Neural progenitor cell (in vitro differentiated cells): ENCODE measurements at places on chromosomes 5 and 9.
A peak's percentile ranks its signal among the peaks of the same experiment; 100 is the strongest.

GRCh38 chr9:33924978-33925797 is 108.2 kb downstream of the UBE2R2 start:
- DNase-seq: peak; percentile 80

DNA sequence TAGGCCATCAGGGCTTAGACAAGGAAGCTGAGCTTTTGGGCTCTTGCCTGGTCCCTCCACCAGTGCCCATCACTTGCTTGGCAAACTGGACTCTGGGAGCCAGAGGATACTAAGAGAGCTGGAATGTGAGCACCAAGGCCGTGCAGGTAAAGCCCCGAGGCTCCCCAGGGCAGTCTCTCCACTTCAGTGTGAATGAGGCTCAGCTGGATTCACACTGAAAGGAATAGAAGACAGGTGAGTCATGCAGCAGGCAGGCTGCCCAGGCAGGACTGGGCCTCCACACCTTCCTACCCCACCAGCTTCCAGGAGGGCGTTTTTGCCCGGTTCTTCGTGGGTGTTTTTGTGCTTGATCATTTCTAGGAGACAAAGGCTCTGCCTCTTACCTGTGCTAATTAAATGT is 7.3 kb upstream of the CTSV start:
- no peak for DNase-seq

- no peak for DNase-seq
Observed at GRCh38 chr5:63240063-63240755, 661.6 kb downstream of the LRRC70 start.

- DNase-seq: no peak
Observed at GRCh38 chr9:76650692-76651091, 113.5 kb upstream of the PCA3 start.

DNA sequence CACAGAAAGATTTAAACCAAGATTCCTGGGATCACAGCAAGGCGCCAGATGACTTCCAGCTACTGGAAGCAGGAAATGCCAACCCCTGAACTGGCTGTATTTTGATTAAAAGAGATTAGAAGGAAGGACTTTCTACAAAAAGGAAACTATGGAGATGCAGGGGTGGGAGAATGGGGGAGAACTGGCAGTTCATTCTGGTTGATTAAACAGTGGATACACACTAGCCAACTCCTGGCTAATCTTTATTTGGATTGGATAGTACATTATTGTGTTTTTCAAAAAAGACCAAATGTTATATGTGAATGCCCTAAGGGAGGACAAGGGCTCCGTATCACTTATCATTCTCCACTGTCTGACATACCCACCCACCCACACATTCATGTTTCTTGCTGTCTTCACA is 93.2 kb downstream of the CDO1 start:
- no peak for DNase-seq

DNA sequence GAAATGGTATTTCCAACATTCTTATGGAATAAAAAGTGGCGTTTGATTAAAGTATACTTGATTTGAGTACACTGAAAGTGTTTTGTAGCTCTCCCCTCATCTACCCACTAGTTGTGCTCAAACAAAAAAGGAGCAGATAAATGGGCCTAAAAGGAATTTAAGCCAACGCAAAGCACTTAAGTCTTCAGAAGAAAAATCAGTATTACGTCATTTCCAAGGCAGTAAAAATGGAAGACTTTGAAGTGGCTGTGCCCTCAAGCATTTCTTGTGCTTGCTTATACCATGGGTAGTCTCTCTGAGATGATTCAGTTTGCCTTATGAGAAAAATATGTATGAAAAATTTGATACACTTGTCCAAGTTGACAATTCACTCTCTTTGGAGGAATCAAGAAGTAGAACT is 279.9 kb upstream of the CD180 start:
- no peak for DNase-seq

- DNase-seq: no peak
Observed at GRCh38 chr5:54469622-54470021, 14.1 kb downstream of the HSPB3 start.

- DNase-seq: no peak
Observed at GRCh38 chr5:172638209-172638768, 2.8 kb upstream of the NEURL1B start.

DNA sequence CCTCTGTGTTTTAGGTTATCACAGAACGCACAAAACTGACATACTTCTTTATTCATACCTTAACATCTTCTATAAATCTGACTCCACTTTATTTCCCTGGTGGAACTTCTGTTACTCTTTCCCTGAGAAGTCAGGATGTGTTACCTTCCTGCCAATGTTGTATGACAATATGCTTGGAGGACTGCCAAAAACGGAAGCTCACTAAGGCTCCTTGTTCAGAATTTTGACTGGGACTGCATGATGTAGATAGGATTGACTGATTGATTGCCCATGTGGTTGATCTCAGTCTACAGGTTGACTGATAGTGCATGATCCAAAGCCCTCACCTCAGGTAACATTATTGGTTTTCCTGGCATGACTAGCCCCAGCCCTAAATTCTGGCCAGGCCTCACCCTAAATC is 319.4 kb downstream of the TLR4 start:
- no peak for DNase-seq

DNA sequence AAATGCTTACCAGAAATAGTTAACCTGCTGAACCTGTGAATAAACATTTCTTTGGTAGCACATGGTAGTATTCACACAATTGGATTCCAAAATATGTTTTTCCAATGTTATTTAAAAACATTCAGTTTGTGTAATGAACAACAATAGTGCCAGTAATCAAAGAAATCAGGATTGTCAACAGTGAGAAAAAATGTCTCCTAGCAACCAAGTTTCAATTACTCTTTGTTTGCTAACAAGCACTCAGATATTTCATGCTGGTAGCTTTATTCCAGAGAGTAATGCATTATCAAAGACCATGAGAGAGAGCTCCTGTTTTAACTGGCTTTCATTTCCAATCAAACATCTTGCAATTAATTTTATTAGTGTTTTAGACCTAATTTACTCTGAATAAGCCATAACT is 768.1 kb upstream of the GRAMD2B start:
- no peak for DNase-seq

DNA sequence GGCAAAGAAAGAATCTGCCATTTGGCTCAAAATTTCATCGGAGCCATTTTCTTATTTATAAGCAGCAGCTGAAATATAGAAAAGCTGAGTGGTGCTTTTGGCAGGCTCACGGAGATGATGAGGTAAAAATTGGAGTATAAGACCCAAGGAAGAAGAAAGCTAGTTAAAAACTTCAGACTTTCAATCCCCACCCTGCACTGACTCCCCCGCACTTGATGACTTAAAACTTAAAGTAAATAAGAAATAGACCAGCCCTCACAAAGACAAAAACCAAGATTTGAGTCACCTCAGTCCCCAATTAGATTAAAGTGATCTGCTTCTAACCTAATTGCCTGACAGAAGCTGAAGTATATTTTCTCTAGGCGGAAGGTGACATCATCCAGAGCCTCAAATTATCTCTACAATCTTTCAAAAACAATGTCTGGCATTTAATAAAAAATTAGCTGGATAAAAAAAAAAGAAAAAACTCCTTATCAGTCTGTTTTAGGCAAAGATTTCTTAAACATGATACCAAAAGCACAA is 124.0 kb upstream of the PJA2 start:
- no peak for DNase-seq

GRCh38 chr9:131844745-131845118 is 104.9 kb upstream of the RAPGEF1 start:
- no peak for DNase-seq

- DNase-seq: no peak
Observed at GRCh38 chr5:51986733-51987132, 603.5 kb downstream of the ISL1 start.

DNA sequence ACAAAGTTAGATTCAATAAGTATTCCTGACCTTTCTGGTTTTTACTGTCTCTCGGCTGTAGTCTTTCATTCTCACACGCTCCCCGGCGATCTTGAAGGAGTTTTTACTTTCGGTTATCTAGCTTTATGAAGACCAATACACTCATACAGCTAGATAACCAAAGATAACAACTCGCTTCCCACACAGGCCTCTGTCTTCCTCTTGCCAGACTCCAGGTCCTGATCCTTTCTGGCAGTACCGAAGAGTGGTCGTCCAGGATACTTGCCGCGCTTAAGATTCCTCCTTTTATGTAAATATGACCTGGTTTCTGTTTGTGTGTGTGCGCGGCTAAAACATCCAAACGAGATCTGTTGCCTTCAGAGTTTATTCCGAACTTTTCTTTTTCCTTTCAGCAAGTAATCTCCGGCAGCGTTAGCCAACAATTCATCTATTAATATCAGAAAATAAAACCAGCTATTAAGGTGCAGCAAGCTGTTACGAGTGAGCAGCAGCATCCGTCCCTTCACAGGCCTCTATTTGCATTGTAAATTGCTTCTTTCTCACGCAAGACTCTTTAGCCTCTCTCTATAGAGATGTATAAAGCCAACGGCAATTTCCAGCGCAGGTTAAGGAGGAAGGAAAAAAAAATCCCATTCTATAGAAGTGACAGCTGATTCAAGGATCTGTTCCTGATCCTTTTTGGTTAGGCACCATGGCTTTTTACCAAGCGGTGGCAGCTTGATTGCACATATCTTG is 216.1 kb downstream of the MEF2C start:
- DNase-seq: peak; percentile 49

DNA sequence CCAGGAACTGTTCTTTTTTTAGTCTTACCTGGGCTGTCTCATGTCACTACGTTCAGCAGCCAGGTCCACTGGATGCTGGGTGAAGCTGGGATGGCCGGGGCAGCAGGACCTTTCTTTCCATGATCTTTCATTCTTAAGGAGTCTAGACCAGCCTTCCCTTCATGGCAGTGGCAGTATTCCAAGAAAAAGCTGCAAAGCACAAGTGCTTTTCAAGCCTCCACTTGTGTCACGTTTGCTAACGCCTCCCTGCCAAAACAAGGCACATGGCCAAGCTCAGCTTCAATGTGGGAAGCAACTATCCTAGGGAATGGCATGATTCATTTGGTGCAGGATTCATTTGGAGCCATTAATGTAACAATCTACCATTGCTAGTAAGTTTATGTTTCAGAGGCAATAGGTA is 94.8 kb downstream of the RCL1 start:
- no peak for DNase-seq

DNA sequence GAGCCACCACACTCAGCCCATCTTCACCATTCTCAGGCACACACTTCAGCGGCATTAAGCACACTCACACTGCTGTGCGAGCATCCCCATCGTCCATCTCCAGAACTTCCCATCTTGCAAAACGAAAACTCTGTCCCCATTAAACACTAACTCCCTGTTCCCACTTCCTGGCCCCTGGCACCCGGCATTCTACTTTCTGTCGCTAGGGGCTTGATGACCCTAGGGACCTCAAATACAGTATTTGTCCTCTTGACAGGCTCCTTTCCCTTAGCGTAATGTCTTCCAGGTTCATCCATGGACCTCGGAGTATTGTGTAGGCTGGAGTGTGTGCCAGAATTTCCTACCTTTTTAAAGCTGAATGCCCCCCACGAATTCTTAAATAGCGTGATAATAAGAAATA is 14.7 kb upstream of the UBAC1 start:
- no peak for DNase-seq

GRCh38 chr9:93413530-93413929 is 38.0 kb upstream of the FAM120A start:
- DNase-seq: no peak

GRCh38 chr9:95840074-95840473 is 35.4 kb upstream of the ERCC6L2 start:
- DNase-seq: no peak

- no peak for DNase-seq
Observed at GRCh38 chr9:23044549-23044948, 597.9 kb downstream of the DMRTA1 start.

DNA sequence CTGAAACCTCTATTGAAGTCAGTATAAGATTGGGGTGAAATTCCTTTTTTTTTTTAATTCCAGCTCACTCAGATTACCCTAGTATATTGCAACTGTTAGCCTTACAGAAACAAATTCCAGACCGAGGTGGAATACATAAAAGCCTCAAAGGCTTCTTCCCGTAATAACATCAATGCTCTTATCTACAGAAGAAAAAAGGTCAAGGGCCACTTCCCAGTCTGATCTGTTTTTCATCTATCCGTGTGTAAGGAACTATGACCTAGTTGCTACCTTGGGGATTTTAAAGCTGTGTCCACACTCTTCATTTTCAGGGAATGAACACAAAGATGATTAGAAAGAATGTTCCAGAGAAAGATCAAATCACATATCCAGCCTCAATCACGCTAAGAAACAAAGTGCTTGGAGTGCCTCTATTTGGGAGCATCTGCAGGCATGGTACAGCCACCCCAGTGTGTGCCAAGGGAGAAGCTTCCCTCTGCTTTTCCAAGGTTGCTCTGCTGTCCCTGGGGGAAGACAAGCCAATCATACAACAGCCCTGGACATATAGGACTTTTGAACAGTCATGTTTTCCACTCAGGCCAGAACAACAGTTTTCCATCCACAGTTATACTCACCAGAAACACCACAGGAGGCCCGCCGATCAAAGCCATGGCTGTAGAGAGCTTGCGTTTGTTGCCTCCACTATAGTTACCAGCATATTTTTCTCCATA is 23.5 kb downstream of the NIPSNAP3B start:
- DNase-seq: no peak

GRCh38 chr9:34125681-34126206 is 754 bp downstream of the DCAF12 start:
- DNase-seq: peak; percentile 43

DNA sequence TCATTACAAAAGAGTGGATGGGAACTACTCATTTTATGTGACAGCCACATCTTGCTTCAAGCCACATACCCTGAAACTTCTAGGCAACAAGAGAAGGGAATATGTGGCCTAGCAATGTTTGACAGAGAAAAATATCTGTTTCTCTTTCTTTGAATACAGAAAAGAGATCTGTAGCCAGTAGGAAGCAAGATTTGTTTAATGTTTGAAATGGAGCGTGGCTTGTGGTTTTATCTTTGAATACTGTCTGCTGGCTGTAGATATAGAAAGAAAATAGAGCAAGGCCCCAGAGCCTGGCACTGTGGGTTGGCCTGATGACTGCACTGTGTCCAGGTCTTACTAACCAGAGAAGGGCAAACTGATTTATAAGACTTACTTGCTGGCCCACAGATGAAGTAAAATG is 133.8 kb downstream of the ARHGEF28 start:
- no peak for DNase-seq

DNA sequence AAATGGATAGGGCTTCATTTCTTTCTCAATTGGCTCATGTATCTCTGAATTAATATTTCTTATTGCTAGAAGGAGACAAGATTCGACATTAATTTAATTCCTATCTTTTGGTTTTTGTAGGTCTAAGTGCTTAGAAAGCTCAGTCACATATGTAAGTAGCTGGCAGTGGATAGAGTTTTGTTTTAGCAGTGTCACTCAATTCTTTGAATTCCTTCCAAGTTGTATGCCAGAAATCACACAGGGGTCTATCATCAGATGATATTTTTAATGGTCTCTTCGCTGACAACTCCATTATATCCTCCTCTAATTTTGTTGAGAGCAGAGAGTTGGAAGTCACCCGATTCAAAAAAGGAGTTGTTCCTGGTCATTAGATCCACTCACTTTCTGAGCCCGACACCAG is 82.7 kb downstream of the AMBP start:
- no peak for DNase-seq

- no peak for DNase-seq
Observed at GRCh38 chr9:13069498-13069897, 210.0 kb downstream of the MPDZ start.
